ENCODE measurements at places on chromosomes 13 and 19.

- DNase-seq, result no peak
Measured at GRCh38 chr19:28610731-28611130, 602.2 kb downstream of the UQCRFS1 start.

DNA sequence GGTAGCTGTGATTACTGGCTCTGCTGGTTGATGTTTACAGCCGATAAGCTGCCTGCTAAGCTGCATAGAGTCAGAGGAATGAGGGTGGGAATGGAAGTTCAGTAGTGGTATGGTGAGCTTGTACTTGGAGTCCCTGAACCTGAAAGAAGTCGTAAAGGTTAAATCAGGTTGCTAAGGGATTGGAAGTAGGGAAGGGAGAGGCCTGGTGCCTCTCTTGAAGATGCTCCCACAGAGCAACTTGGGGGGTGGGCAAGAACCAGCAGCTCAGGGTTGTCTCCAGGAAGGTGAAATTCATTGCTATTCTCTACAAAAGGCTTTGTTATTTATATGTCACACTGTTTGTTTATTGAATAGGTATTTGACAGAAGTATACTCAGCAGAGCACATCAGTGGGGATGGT lies 73.8 kb upstream of the OLFM4 start:
- DNase-seq, result no peak

DNA sequence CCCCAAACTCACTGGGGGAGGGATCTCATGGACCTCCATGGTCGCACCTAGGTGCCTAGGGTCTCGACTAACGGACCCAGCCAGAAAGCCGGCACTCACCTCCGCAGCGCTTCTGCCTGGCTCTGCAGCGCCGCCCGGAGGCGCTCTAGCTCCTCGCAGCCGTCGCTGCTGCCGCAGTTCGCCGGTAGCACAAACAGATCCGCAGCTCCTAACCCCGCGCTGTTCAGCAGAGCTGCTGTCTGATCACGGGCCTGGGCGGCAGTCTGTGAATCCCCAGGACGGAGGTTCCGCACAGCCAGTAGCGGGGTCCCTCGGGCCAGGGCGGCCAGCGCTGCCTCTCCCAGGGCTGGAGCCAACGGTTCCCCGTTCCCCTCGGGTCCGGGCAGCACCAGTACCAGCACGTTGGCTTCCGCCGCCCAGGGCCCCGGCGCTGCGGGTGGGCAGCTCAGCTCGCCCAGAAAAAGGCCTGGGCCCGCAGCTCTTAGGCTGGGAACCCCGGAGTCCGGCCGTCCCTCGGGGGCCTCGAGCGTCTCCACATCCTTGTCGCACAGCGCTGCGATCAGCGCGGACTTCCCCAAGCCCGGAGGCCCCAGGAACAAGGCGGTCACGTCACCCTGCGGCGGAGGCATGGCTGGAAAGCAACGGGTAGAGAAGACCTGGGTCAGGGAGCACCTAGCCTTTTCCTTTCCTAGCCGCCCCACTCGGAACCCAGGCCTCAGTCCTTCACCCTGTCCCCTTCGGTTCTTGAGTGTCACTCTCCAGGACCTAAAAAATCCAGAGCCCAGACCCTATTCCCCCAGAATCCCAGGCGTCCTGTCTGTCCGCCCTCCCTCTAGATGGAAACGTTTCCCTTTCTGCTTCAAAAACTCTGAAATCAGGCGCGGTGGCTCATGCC lies 977 bp downstream of the IRGQ start:
- DNase-seq, result peak; percentile 76

- no peak for DNase-seq
Measured at GRCh38 chr13:48403151-48403631, 9.7 kb downstream of the LPAR6 start.

DNA sequence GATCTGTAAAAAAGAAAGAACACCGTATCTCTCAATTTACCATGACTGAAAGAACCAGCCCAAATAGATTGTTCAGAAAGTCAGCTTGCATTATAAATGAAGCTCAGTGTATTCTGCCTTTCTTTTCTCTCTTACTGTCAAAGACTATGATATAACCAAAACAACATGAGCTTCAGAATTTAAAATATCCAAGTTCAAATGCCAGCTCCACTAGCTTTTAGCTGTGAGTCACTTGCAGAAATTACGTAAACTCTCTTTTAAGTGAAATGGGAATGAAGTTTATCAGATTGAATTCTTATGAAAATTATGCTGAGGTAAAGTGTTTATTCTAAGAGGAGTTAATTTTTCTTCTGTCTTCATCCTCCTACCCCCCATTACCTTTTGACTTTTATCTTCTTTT lies 20.0 kb upstream of the POSTN start:
- DNase-seq, result no peak

DNA sequence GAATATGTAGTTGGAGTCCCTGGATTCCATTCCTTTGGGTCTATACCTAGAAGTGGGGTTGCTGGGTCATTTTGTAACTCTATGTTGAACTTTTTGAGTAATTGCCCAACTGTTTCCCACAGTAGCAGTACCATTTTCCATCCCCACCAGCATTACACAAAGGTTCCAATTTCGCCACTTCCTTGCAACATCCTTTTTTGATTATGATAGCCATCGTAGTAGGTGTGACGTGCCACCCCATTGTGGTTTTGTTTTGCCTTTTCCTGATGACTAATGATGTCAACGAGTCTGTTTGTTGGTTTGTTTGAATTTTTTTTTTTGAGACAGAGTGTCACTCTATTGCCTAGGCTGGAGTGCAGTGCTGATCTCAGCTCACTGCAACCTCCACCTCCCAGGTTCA lies 3.3 kb upstream of the PEX11G start:
- no peak for DNase-seq

DNA sequence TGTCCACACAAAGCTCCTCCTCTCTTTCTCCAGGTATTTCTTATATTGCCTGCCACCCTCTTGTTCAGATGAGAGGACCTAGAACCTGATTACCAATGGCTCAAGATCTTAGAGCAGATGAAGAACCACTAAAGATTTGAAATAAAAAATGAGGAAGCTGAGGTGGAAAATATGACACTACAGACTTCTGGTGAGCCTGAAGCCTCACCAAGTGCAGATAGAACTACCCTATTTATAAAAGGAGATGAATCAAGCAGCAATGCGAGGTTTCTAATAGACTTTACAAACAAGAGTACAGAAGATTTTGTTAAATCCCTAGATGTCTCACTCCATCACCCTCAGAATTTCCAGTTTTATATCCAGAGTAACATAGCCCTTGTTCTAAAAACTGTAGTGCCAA lies 345.8 kb downstream of the TBC1D4 start:
- DNase-seq, result no peak

GRCh38 chr19:12985049-12985776 lies 10.1 kb upstream of the NFIX start:
- no peak for DNase-seq

- no peak for DNase-seq
Measured at GRCh38 chr13:76813000-76813691, 73.1 kb downstream of the KCTD12 start.

DNA sequence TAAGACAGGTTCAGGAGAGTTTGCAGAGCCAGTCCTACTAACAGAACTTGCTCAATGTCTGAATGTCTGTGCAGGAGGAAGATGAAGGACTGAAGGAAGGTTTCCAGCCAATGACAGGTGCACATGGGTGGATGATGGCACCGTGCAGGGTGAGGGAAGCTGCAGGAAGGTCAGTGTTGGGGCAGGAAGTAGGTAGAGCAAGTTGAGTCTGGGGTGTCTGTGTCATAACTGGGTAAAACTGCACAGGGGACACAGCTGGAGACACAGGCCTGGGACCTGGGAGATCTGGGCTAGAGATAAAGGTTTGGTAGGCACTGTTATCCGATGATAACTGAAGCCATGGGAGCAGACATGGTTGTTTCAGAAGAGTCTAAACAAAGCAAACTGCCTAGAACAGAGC lies 116.9 kb downstream of the USP12 start:
- DNase-seq, result no peak

DNA sequence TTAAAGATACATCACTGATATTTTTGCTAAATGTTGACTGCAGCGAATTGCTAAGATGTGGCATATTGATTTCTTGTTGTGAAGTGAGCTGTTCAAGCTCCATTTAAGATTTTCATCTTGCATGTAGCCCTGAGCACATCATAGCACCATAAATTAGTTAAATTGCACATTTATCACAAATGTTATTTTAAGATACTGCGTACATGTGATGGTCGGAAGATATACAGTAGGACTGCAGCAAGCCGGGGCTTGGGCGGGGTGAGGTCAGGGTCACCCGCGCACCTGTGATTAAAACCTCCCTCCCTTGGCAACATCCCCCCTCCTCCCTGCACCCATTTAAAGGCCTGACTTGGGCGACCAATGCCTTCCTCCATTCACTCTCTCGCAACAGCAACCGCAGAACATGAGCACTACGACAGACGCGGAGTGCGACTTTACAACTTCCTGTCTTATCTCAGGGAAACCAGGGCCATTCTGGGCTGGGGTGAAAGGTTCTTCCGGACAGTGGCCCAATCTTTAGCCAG lies 76.6 kb downstream of the TSHZ3 start:
- no peak for DNase-seq

- no peak for DNase-seq
Measured at GRCh38 chr13:102830646-102831045, 15.2 kb upstream of the ERCC5 start.

DNA sequence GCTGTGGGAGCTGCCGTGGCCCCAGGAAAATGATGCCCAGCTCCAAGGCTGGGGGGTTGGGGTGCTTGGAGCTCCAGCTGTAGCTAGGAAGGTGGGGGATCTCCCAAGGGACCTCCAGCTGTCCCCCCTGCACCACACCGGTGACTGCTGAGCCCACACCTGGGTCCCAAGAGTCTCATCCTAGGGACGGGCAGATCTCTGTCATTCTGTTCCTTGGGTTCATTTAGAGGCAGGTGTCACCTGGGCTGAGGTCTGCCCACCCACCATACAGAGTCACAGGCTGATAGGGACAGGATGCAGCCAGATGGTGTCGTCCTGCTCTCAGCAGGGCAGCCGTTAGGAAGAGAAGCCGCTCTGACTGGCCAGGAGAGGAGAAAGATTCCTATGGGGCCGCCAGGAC lies 5.3 kb downstream of the F2RL3 start:
- no peak for DNase-seq

- DNase-seq, result no peak
Measured at GRCh38 chr19:18491995-18492953, 29.6 kb downstream of the ELL start.

DNA sequence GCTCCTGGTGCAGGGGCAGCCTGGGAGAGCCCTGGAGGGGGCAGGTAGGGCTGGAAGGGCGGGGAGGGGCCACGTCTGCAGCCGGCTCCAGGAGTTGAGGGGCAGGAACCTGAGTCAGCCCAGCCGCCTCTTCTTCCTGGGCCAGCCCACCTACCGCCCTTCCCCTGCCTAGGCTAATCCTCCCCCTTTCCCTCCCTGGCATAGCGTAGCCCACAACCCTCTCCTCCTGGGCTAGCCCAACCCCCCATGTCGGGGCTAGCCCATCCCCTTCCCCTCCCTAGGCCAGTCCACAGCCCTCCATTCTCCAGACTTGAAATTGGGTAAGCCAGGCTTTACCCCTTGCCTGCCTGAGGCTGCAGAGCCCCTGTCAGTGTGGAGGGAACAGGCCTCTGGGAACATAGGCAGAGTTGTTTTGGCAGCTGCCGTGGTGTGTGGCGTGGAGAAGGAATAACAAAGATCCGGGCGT lies 20.6 kb upstream of the WDR18 start:
- no peak for DNase-seq

- DNase-seq, result peak; percentile 58
Measured at GRCh38 chr19:6769006-6769619, 1.9 kb upstream of the SH2D3A start.

- DNase-seq, result no peak
Measured at GRCh38 chr19:6811378-6811777, 38.9 kb downstream of the VAV1 start.

DNA sequence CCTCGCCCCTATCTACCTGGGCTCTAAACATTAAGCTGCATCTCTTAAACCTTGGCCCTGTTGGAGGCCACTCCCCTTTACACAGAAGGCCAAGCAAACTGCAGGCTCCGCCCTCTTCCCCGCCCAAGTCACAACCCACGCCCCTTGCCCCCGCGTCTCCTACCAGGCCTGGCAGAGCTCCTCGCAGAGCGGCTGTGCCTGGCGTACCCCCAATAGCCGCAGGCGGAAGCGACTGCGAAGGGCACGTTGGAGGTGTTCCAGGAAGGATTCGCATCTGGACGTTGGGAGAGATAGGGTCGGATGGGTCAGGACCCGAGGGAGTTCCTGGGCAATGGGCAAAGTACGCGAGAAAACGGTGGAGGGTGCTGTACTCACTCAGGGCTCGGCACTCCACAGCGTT lies 5.9 kb downstream of the RTBDN start:
- peak; percentile 92 for DNase-seq

DNA sequence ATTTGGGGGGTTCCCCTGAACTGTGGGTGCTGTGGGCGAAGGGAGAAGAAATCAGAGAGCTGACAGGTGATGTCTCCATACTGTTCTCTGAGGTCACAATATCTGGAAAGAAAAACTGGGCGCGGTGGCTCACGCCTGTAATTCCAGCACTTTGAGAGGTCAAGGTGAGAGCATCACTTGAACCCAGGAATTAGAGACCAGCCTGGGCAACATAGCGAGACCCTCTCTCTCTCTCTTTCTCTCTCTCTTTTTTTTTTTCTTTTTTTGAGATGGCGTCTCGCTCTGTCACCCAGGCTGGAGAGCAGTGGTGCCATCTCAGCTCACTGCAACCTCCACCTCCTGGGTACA lies 21.9 kb downstream of the IQCN start:
- no peak for DNase-seq

GRCh38 chr19:54298357-54299125 lies 14.4 kb downstream of the LILRA5 start:
- no peak for DNase-seq

DNA sequence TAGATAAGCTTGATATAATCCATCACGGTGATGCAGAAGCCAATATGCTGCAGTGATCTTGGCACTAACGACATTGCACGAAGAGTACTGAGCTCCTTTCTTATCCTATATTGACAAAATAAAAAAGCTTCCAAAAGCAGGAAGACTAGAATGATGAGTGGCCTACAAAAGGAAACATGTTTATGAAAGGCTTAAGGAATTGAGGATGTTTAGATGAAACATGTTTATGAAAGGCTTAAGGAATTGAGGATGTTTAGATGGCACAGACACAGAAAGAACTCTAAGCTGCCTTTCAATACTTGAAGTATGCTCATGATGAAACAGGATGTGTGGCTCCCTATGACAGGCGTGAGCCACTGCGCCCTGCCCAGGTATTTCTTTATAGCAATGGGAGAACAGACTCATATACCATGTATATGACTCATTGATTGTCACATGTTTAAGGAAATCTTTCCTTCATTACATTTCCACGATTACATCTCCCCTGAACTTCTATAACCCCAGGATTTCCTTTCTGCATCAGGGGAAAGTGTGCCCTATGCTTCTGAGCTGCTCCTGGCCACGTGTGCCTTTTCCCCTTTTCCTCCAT lies 690.8 kb upstream of the ARGLU1 start:
- no peak for DNase-seq

GRCh38 chr19:7349961-7350711 lies 1.4 kb downstream of the ARHGEF18 start:
- DNase-seq, result no peak

GRCh38 chr19:17985037-17985818 lies 18.3 kb downstream of the KCNN1 start:
- DNase-seq, result no peak
